Diencephalon (tissue), 1 donor: ENCODE measurements at places on chromosomes 5 and 9. TPM values are rescaled to one million over a fixed set of nuclear protein-coding genes. Genes with fewer than 3 reads are reported as not detected.

PSAT1 gene
- 48.9 TPM for total RNA-seq

SLC45A2 gene
- 0.23 TPM for total RNA-seq

YIPF5 gene
- total RNA-seq: 65.7 TPM

MLLT3 gene
- total RNA-seq: 57.2 TPM

FOXD4L5 gene
- total RNA-seq: 0.46 TPM

FOXI1 gene
- not detected for total RNA-seq

IL13 gene
- total RNA-seq: not detected

RANBP17 gene
- 189 TPM for total RNA-seq

AMBP gene
- not detected for total RNA-seq

SH3TC2 gene
- 0.92 TPM for total RNA-seq

FLT4 gene
- total RNA-seq: 2.5 TPM

TMOD1 gene
- total RNA-seq: 5.5 TPM

SUSD3 gene
- total RNA-seq: 1.4 TPM

ANP32B gene
- total RNA-seq: 7.2 TPM

NIPBL gene
- 51.4 TPM for total RNA-seq

PCDH12 gene
- 3.2 TPM for total RNA-seq

PCDHB8 gene
- 8.1 TPM for total RNA-seq

CER1 gene
- total RNA-seq: 0.69 TPM

RASGEF1C gene
- 8.5 TPM for total RNA-seq
